CD4-positive, alpha-beta T cell (primary cell): ENCODE measurements at places on chromosomes 3 and 15. TPM values are rescaled to one million over a fixed set of nuclear protein-coding genes. Genes with fewer than 3 reads are reported as not detected.

ATR gene
- 29.0 TPM for total RNA-seq

SLCO2A1 gene
- not detected for total RNA-seq

CPN2 gene
- total RNA-seq = not detected

SNX4 gene
- total RNA-seq = 23.4 TPM

RYR3 gene
- not detected for total RNA-seq

TEX9 gene
- 1.3 TPM for total RNA-seq
